ENCODE measurements at places on chromosomes 3 and 15.

GRCh38 chr3:17044855-17045254, 160.1 kb downstream of the PLCL2 start:
- no peak for DNase-seq

DNA sequence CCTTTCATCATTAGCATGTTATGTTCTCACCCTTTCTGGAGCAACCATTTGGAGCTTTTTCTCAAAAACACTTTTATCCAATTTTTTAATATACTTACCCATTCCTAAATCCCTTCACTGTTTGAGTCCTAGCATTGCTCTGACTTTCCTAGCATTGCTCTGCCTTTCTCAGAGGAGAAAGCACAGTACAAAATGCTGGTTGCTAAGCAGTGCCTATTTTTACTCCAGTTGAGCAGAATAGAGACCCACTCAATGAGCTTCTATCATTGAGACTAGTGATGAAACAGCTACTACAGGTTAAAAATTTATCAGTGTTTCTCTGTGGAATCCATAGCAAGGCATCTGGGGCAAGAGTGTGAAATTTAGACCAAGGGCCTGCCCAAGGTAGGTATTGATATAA, 21.8 kb upstream of the IL1RAP start:
- DNase-seq = no peak

DNA sequence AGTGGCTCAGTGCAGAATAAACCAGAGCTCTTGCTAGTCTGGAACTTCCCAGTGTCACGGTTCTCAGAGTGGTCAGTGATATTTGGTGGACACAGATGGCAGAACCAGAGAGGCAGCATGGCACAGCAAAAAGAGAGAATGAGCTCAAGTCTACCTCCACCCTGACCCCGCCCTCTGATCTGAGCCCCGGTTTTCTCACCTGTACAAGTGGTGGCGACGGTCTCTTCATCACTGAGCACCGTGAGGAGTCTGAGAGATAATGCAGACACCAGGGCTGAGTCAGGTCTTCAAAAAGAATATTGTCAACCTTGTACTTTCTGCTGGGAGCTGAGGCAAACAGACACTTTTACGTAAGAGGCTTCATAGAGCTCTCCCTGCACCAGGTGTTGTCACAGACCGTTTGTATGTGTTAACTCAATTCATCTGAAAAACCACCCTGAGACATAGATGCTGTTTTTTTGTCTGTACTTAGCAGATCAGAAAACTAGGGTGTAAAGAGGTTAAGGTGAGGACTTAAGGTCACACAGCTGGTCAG, 13.2 kb downstream of the FGD5 start:
- no peak for DNase-seq

DNA sequence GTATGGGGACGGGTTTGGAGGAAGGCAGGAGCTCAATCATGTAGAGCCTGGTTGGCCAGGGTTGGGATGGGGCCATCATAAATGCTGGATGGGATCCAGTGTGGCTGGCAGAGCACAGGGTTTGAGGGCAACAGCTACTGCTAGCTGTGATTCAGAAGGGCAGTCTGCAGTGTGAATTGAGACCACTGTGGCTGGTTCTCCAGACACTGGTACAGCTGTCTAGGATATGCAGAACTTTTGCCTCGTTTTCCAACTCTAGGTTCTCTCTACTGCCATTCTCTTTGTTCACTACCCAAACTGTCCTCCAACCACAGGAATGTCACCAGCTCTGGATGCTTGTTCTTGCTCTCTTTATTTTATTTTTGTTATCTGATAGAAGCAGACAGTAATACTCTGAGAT, 543.6 kb downstream of the AGBL1 start:
- DNase-seq = no peak

GRCh38 chr3:121894301-121894990, at the start of gene SLC15A2:
TSS of gene SLC15A2 (plus strand) at chr3:121894401. CDS start at chr3:121894477, 76 bp downstream.
- DNase-seq = no peak

DNA sequence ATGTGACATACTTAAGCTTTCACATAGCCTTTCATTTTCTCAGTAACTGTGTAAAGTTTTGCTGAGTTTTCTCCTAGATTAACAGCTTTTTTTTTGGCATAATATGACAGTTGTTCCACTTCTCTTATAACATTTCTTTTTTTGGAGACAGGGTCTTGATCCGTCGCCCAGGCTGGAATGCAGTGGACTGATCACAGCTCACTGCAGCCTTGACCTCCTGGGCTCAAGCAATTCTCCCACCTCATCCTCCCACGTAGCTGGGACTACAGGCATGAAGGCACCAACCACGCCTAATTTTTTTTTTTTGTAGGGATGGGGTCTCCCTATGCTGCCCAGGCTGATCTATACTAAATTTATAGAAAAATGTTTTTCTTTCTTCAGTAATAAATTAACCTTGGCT, 30.1 kb downstream of the DLG1 start:
- no peak for DNase-seq

GRCh38 chr3:28210968-28211713, 30.3 kb upstream of the CMC1 start:
- no peak for DNase-seq

GRCh38 chr3:148901987-148902791, 37.1 kb downstream of the CPA3 start:
- DNase-seq = peak; percentile 47

GRCh38 chr15:58770519-58770856, 614 bp upstream of the MINDY2 start:
- no peak for DNase-seq

DNA sequence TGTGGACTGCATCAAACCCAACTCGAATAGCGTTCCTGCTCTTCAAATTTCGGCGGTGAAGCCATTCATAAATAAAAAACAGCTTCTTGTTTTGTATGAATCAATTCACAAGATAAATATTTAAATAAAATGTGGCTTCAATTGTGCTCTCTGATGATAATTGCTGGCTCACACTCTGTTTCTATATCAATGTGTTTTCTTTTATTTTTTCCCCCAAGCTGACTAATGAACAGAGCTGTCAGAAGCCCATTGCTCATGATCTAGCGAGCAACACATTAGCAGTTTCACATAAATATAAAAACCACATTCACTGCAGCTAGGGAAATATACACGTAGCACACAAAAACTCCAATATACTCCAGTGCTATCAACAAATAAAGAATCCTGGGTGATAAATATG, 45.0 kb upstream of the FOXP1 start:
- DNase-seq = no peak

DNA sequence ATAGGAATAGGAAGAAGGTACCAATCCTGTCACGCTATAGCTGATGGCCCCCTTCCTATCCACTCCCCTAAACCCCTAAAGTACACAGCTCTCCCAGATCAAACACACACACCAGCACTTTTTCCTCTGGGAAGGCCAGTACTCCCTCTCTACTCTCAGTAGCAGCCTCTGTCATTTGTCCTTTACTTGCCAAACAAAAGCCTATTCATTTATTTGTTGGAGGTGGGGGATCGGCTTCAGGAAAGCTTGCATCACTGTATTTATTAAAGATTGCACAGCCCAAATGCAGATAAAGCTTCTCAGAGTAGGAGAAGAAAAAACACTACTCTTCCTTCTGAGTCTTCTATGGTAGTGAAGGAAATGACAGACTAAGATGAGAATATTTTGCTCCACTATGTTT, 429.7 kb upstream of the RASGRP1 start:
- DNase-seq = no peak

GRCh38 chr3:69115731-69116130, 6.7 kb downstream of the LMOD3 start:
- no peak for DNase-seq

DNA sequence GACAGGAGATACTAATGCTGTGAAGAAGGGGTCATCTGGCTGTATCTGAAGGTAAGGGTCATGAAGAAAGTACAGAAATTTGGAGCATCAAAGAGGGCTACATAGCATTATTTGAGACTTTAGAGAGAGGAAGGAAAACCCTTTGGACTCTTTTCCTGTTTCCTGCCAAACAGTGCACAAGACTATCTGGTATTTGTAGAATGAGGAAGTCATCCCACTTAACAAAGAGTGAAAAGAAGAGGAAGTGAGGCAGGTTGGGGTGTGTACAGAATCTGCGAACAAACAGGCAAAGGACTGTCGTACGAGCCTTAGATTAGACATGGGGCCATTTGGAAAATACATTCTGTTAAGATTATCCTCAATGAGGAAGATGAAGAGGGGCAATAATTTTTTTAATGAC, 546.8 kb upstream of the EPHA6 start:
- no peak for DNase-seq

DNA sequence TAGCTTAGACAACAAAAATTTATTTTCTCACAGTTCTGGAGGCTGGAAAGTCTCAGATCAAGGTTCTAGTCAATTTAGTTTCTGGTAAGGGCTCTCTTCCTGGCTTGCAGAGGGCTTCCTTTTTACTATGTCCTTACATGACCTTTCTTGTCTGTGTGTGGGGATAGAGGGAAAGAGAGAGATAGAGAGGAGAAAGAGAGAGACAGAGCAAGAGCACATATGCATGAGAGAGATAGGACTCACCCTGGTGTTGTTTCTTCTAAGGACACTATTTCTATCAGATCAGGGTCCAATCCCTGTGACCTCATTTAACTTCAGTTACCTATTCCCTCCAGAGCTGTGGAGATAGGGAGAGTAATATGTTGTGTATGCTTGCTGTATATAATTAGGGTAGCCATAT, 44.9 kb upstream of the TEX9 start:
- DNase-seq = no peak

- DNase-seq = no peak
Observed at GRCh38 chr15:100343251-100343650, 1.5 kb upstream of the ADAMTS17 start.

GRCh38 chr3:3799173-3800079, at the start of gene LRRN1:
TSS of gene LRRN1 (plus strand) at chr3:3799431. CDS start at chr3:3844642, 45,211 bp downstream.
- DNase-seq = no peak

DNA sequence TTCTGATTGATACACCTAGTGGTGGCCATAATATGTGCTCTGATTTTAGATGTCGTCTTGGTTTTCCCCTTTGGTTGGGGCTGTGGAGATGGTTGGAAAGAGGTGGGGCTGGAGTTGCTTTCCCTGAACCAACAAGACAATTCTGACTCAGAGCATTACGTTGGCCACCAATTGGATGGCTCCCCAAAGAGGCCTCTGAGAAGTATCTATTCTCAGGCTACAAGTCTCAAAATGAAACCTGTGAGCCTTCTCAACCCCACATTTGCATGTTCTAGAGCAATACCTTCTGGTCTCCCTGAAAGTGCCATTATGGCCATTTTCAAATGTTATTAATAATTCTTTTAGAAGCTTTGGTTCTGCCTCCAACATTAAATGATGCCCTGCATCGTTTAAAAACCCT, 188.4 kb upstream of the WNT5A start:
- no peak for DNase-seq

DNA sequence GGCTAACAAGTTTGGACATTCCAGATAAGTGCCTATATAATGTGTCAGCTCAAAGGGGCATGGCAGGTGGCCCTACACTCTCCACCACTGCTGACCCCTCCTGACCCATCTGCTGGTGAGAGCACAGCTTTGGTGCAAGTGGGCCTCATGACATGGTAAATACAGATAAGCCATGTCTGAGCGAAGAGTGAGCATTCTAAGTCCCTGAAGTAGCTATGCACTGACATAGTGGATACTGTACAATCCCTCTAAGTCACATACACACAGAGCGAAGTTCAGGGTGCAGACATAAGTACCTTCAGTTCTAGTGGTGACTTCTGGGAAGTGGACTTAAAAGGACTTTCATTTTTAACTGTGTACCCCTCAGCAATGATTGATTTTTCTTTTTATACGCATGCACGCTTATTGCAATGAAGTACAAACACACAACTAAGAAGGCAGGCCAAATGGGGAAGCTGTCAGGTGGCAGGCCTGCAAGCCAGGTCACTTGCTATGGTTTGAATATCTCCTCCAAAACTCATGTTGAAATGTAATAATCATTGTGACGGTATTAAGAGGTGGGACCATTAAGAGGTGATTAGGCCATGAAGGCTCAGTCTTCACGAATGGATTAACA, 41.5 kb downstream of the TBC1D2B start:
- no peak for DNase-seq

DNA sequence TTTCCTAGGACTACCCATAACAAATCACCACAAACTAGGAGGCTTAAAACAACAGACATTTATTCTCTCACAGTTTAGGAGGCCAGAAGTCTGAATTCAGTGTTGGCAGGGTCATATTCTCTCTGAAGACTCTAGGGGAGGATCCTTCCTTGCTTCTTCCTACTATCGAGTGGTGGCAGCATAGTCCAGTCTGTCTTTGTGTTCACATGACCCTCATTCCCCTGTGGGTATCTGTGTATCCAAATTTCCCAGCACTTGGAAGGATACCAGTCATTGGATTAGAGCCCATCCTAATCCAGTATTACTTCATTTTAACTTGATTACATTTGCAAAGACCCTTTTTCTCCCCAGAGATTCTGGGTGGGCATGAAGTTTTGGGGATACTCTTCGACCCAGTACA, 63.8 kb downstream of the GMPS start:
- no peak for DNase-seq

DNA sequence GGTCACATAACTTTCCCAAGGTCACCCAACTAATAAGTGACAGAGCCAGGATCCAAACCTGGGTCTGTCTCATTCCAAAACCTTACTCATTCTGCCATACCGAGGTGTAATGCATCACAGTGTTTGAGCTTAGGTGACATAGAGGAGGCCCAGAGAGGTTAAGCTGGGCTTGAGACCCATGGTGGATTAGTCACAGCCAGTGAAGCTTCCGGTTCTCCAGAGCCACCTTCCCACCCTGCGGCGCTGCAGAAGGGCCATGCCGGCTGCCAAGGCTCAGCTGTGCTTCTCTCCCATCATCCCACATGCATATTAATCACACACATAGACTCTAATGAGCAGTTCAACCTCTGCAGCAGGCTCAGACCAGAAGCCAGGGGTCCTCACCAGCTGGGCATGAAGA, 42.2 kb downstream of the SPSB4 start:
- DNase-seq = no peak

DNA sequence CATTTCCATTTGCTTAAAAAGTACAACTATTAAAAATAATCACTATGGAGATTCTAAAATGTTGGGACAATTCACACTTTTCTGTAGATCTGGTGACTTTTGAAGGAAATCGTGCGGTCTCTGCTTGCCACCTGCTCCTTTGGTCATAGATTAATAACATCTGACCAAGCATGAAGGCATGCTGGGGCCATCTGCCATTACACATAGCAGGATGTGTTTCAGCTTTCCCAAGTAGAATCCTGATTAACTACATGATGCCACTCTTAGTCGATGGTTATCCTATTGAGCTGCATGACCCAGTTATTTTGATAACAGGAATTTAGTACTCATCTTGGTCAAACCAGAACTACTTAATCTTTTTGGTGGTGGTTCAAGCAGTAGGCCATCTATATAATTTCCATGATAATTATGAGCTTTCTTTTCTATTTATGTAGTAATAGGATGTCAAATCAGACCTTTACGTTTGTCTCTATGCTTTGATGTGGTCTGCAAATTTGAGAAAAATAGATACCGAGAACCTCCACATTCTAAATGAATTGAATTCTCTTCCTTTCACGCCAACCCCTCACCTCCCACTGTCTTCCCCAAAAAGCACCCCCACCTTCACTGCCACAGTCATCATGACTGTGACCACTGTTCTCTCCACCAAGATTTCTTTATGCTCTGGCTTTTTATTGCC, 158.1 kb downstream of the DIPK2A start:
- DNase-seq = no peak

GRCh38 chr3:150544041-150544440, 2.3 kb downstream of the SERP1 start:
- DNase-seq = peak; percentile 49

Data from BJ (cell line).